SW480 (cell line): ENCODE measurements at places on chromosomes 11 and 22.
A peak's percentile ranks its signal among the peaks of the same experiment; 100 is the strongest.

GRCh38 chr11:49995565-49995964 lies 13.2 kb upstream of the OR4C12 start:
- peak; percentile 54 for DNase-seq

DNA sequence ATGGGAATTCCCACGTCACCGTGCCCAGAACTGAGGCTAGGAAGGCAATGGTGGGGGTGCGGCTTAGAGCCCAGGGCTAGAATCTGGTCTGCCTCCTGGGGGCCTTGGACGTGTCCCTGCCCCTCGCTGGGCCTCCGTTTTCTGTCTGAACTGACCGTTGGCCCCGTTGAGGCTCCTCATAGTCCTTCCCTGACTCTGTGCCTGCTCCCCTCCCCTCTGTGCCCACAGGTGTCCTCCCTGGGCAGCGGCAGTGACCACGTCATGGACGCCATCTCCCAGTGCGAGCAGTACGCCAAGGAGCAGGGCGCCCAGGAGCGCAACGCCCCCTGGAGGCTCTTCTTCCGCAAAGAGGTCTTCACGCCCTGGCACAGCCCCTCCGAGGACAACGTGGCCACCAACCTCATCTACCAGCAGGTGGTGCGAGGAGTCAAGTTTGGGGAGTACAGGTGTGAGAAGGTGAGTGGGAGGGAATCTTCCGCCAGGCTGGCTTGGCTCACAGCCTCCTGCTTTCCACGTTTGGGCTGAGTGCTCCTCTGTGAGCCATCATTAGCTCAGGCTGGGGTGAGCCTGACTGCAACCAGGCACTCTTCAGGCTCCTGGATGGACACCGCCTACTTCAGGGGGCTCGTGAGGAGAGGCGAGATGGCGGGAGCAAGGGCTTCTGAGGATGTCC lies 63.9 kb downstream of the MYO7A start:
- DNase-seq = peak; percentile 92

GRCh38 chr11:32643526-32643925 lies 59.9 kb downstream of the EIF3M start:
- DNase-seq = peak; percentile 13

DNA sequence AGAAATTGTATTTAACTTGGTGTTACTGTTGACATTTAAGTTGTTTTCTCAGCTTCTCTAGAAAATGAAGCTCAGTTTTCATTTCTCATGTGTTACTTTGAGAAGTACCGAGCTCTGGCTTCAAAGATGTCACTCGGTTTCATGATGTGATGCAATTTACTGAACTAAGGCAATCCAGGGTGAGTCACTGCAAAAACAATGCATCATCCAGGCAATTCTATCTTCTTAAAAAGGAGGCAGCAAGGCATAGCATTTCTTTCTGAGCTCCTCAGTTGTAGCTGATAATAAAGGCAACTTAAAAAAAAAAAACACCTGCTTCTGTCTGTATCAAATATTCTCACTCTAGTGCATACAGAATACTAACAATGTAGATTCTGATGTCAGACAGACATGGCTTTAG lies 91.1 kb upstream of the KCNA4 start:
- peak; percentile 36 for DNase-seq

- peak; percentile 72 for DNase-seq
These were observed at the start of gene ZNF280B for GRCh38 chr22:22508274-22509176. Gene ZNF280B (minus strand): TSS chr22:22508742. CDS start chr22:22489398, 19,344 bp downstream.

GRCh38 chr11:10716543-10717259 lies 23.1 kb upstream of the IRAG1 start:
- DNase-seq = no peak

GRCh38 chr11:1674173-1675131 lies 22.5 kb upstream of the KRTAP5-6 start:
- no peak for DNase-seq

DNA sequence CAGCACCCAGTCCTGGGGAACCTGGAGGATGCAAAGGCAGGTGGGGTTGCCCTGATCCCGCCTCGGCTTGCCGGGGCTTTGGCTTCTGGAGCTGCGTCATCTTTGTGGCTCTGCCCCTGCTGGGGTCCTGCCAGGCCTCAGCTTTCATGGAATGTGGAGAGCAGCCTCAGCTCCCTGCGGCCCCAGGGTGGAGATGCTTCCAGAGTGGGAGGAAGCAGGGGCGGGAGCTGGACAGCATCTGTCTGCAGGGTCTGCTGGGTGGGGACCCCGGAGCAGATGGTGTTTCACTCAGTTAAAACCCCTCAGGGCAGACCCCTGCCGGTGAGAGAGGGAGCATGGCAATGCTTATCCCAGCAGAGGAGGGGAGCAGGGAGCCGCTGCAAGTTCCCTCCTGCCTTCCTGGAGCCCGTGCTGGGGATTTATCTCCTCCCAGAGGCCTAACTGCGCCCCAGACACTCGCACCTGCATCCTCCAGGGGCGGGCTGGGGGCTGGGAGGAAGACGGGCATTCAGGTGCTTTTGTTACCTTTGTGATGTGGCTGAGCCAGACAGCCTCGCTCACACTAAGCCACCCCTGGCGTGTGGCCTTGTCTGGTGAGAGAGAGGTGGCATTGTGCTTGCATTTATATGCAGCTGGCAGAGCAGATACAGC lies 15.7 kb downstream of the GRIK4 start:
- no peak for DNase-seq

GRCh38 chr11:72238040-72238450 lies 5.9 kb downstream of the PHOX2A start:
- no peak for DNase-seq

- no peak for DNase-seq
These were observed 68.6 kb downstream of the SOX6 start for GRCh38 chr11:16287630-16288280.

DNA sequence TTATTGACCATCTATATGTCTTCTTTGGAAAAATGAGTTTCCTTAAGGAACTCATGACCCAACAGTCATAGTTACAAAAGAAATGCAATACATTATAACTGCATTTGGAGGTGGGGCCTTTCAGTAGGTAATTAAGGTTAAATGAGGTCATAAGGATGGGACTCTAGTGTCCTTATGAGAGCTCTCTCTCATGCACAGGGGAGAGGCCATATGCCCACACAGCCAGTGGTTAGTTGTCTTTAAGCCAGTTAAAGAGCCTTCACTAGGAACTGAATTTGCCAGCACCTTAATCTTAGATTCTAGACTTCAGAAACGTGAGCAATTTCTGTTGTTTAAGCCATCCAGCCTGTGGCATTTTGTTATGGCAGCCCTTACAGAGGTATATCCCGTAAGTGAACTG lies 27.3 kb downstream of the INTS4 start:
- DNase-seq = no peak

- DNase-seq = no peak
These were observed 25.0 kb downstream of the LRP5 start for GRCh38 chr11:68337399-68337835.

DNA sequence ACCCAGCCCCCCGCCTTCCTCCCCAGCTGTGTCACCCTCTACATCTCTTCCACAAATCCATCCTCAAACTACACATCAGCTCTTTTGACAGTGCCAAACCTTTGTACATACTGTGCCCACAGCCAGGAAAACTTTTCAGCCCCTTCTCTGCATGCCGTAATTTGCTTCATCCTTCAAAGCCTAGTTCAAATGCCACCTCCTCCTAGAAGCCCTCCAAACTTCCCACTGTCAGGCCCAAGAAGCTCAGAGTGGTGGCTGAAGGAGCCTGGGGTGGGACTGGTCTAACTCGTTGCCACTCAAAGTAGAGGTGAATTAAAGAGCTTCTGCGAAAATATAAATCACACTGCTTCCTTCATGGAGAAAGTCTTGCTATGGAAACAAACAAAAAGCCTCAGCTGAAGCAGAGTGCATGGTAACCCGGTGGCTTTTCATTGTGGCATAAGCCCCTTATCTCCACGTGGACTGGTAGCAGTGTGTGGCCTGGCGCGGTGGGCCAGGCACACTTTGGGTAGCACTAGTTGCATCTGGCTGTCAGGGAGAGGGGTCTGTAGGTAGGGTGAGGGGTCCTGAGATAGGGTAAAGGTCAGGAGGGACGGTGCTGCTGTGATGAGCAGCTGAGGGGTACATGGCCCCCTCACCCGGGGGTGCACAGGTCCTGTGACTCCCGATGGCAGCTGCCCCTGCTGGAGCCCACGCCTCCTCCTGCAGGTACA lies 76.9 kb downstream of the MYO7A start:
- DNase-seq = no peak

- DNase-seq = no peak
These were observed 22.3 kb downstream of the EIF4G2 start for GRCh38 chr11:10786451-10786850.

DNA sequence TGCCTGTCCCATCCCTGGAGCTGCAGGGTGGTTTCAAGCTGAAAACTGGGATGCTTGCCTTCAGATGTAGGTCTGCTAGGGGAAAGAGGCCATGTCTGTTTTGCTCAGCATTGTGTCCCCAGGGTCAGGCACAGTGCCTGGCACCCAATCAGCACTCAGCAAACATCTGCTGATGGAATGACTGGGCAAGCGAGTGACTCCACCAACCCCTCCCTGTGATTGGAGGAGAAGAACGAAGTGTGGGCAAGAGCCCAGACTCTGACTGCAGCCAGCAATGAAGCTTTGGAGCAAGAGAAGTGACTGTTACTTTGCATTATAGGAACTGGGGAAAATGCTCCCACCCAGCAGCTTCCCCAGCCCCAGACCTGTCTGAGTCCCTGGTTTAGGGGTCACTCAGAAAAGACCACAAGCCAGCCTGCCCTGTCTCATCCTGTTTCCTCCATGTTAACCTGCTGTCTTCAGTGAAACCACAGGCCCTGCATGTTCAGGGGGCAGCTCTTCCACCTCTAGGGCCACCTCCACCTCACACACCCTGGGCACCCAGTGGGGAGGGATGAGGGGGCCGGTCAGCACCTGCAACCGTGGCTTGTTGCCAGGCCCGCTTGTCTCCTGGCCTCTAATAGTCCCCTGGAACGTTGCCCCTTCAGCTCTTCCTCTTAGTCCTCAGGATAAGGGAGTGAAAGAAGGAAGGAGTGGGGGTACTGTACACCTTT lies 147.4 kb downstream of the TRIM29 start:
- no peak for DNase-seq
